ENCODE measurements at places on chromosomes 2 and 18. TPM values are rescaled to one million over a fixed set of nuclear protein-coding genes. Genes with fewer than 3 reads are reported as not detected.

DNA sequence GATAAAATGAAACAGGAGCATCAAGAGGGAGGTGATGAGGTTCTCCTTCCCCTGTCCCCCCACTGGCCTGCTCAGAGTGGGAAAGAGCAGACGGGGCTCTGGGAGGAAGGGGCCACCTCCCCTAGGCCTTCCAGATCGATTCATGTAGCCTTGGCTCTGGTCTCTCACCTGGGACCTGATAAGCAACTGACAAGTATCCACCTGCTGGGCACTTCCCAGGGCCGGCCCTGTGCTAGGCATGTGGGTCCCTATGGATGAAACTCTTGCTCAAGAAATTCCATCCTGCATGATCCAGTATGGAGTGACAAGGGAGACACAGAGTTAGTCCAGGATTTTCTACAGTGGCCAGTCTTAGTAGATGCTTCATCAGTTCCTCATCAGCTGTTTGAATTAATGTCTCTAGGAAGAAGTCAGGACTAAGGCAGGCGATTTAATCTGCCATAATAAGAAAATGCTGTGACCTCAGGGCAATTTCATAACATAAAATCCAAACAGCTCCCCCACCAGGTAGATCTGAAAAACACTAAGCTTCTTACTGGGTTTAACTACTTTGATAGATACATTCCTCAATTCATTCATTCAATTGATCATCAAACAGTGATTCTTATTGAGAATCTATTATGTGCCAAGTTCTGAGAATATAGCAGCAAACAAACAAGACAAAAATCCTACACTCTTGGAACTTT is 44.7 kb upstream of the ZFP36L2 start:
- H3K27ac ChIP-seq: no peak overlapping the region
- no peaks in the 10 kb centered on the region for H3K27me3 ChIP-seq
- H3K4me1 ChIP-seq: peaks cover 8% of the 10 kb centered on the region
- H3K4me3 ChIP-seq: no peak overlapping the region
- no peaks in the 10 kb centered on the region for H3K36me3 ChIP-seq

The DNAJC5G gene
- total RNA-seq: not detected

The ANKRD30B gene
- total RNA-seq: not detected

DNA sequence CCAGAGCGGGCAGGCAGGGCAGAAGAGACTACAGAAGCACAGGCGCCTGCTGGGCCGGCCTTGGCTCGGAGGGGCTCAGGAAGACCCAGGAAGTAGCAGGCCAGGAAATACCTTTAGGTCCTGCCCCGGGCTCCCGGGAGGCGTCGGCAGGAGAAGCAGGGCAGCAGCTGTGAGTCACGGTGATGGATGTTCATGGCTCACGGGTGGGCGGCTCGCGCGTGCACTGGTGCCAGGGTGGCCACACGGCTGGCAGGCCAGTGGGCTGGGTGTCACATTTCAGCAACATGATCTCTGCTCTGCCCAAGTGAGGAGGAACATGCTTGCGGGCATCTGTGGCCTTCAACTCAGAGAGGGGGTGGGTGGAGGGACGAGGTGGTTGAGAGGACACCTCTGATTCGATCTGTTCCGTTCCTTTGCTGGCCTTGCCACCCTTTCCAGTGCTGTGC is 139.3 kb downstream of the KLHL29 start:
- H3K4me3 ChIP-seq: no peak overlapping the region
- peak; percentile 83 for DNase-seq
- peak overlapping the region; percentile 80 for H3K27ac ChIP-seq
- no peaks in the 10 kb centered on the region for H3K4me1 ChIP-seq
- no peaks in the 10 kb centered on the region for H3K27me3 ChIP-seq

- H3K4me3 ChIP-seq: no peak overlapping the region
- no peaks in the 10 kb centered on the region for H3K27me3 ChIP-seq
- H3K27ac ChIP-seq: no peak overlapping the region
- DNase-seq: no peak
- no peaks in the 10 kb centered on the region for H3K4me1 ChIP-seq
- H3K36me3 ChIP-seq: no peaks in the 10 kb centered on the region
Measured at GRCh38 chr2:133408671-133409070, 159.6 kb downstream of the NCKAP5 start.
